ENCODE measurements at places on chromosomes 4 and X.
A peak's percentile ranks its signal among the peaks of the same experiment; 100 is the strongest.

DNA sequence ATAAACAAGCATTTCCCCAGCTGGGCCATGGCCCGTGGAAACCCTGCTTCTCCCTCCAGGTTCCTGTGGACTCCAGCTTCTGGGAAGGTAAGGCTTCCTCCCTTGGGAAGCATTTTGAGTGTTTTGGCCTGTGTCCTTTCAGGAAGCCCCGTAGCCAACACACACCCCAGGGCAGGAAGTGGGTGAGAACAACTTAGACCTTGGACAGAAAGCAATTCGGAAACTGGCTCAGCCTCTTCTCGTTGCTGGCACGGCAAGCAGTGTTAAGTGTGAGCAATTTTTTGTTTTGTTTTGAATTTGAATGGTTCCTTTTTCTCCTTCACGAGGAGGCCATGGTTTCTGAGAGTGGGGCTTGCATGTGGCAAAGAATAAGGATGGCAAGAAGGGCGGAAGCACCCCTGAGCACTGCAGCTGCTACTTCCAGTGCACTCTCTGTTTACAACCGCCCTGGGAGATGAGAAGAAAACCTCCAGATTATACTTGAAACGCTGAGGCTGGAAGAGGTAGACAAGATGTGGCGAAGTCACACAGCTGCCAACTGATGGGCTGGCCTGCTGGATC is 14.1 kb upstream of the CYTL1 start:
- peak; percentile 44 for DNase-seq

GRCh38 chr4:118948545-118949144 is 60.0 kb downstream of the SYNPO2 start:
- DNase-seq = no peak

DNA sequence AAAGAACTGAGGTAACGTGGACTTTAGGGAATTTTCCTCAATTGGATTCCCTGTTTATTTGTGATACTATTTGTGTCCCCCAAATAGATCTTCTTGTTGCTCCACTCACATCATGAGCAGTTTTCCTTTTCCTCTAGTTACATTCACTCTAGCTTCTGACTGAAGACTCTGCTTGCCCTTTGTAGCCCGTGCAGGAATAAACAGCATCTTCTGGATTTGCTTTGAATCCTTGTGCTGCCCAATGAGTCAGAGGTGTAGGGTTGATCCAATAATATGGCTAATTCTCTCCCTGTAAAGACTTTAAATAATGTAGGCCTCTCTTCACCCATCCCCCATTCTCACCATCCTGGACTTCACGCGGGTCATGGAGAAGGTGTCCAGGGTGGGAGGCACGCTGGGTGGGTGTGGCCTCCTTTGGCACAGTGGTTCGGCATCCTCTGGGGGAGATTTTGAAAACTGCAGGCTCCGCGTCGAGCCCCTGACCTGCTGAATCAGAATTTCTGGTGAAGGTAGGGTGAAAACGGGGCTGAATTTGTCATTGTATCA is 9.0 kb downstream of the HAND2 start:
- DNase-seq = no peak

- DNase-seq = no peak
Observed at GRCh38 chrX:103446665-103447302, 70.4 kb downstream of the BEX3 start.

- no peak for DNase-seq
Observed at GRCh38 chr4:24965627-24966026, 52.8 kb upstream of the CCDC149 start.

DNA sequence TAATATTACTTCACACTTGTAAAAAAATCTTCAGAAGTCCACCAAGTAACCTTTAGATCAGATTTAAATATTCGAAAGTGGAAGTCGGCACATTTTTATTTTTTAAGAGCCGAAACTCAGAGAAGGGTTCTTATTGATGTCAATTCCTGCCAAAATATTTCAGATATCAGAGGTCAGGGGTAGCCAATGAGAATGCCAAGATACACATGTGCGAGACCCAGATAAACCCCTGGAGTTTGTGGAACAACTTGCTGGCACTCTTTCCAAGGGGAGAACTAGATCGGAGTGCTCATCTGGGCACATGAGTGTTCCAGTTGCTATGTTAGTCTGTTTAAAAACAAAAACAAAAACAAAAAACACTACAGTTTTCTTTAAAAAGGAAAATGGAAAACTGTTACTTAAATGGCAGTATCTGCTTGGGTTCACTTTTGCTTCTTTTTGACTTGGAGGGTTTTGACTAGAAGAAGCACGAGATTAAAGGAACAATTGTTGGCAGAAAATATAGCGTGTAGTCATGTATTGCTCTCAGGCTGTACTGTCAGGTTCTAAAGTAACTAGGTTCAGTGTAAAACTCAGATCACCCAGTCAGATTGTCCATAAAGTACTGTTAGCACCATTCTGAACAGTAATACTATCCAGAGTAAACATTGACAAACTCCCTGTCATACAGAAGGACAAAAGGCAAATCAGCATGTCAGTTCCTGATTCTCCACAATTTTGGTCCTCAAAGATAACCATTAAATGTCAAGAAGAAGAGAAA is 188.0 kb upstream of the PACRGL start:
- no peak for DNase-seq

DNA sequence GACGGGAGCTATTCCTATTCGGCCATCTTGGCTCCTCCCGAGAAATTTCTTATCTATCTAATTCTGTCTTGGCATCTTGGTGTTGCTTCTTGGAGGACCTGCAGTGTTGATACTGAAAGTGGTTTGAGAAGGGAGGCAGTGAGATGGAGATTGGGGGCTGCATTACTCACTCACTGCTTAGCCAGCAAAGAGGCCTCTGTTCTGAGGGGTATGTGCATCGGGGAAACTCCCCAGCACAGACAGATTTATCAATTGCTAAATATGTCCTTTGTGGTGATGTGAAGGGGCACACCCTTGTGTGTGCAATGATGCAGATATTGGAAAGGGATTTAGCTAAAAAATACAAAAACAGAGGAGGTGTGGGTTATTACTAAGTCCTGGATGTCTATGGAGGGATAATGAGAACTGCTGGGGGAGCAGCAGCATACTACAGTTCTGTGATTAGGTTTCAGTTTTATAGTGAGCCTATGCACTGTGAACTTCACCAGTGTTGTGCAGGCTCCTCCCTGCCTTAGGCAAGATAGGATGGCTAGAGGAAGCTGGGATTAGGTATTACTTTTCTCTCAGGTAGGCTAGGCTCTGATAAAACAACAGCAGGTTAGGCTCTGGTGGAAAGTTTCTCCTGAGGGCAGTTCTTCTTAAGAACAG is 279.0 kb downstream of the HS3ST1 start:
- no peak for DNase-seq

DNA sequence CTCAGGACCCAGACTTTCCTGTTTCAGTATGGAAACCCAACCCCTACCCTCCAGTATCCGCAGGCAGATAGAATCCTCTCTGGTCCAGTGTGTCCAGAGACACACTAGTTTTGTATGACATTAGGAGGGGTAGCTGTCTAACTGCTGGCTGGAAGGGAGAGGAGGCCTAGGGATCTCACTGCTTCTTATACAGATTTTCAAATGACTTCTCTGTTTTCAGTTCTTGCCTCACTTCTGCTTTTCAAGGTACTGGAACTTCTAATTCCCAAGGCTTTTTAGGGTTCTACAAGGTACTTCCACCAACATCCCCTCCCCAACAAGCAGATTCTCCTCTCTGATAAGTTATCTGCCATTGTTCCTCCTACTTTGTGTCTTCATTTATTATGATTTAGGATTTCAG is 6.1 kb downstream of the SGCB start:
- DNase-seq = no peak

GRCh38 chrX:12843668-12844279 is 23.1 kb upstream of the TLR7 start:
- DNase-seq = no peak

GRCh38 chr4:185797018-185797417 is 15.0 kb downstream of the SORBS2 start:
- DNase-seq = no peak

DNA sequence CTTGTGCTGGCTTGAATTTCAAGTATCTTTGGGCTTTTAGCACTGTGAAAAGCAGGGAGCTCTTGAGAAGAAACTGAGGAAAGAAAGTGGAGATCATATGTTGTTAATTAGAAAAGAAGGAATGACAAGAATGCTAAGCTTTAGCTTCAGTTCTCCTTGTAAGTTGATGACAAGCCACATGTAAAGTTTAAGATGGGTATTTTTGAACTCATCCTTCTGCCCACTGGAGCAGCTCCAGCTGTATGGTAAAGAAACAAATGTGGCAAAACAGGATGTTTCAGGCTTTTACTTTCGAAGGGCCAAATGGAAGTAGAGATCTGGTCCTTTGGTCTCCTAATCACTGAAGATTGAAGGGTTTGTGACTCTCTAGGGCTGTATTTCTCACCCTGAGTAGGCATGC is 137.8 kb downstream of the GUCY2F start:
- no peak for DNase-seq

DNA sequence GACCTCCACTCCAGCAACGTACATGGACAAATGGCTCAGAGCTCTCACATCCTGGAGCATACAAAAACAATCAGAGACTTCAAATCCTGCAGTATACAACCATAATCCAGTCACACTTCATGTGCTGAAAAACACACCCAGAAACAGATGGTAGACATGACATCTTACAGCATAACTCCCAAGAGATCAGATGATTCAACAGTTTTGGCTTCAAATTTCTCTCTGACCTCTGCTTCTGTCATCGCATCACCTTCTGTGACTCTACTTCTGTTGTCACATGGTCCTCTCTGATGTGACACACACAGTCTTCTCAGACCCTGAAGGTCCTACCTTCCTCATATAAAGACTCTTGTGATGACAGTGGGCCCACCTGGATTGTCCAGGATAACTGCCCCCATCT is 18.5 kb downstream of the SUV39H1 start:
- no peak for DNase-seq

DNA sequence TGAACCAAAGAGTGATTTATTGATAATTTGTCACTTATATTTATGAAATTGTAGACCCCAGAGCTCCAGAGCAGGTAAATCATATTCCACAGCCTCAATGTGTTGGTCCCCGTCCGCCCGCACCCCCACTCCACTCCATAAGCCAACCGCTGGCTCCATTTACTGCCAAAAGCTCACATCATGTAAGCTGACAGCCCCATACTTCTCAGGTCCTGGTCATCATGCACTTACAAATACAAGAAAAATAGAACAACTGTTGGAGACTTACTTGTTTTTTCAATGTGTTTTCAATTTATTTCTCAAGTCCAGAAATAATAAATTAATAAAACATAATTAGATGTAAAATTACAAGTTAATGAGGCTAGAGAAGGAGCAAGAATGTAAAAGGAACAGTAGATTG is 235.7 kb upstream of the HAND2 start:
- no peak for DNase-seq

DNA sequence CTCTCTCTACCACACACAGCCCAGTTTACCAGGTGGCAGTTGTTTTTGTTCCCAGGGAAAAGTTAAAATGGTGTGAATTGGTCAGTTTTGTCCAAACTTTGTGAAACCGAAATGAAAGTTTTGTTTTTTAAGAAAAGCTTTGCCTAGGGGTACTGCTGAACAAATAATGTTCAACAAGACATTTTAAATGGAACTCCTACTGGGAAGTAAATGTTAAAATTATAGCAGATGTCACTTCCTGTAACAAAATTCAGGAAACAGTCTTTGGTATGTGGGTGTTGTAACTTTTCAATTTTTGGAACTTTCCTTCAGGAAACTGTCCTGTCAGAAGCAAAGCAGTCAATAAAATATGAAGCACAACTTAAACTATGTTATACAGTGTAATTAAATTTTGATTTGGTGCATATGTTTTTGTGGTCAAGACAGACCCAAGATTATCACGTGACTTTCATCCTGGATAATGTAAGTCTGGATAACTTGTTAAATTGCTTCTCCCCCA is 79.5 kb downstream of the AFF1 start:
- DNase-seq = peak; percentile 48

- DNase-seq = no peak
Observed at GRCh38 chr4:128718768-128719167, 90.7 kb upstream of the JADE1 start.

- DNase-seq = no peak
Observed at GRCh38 chrX:28205905-28206304, 224.7 kb upstream of the DCAF8L1 start.

DNA sequence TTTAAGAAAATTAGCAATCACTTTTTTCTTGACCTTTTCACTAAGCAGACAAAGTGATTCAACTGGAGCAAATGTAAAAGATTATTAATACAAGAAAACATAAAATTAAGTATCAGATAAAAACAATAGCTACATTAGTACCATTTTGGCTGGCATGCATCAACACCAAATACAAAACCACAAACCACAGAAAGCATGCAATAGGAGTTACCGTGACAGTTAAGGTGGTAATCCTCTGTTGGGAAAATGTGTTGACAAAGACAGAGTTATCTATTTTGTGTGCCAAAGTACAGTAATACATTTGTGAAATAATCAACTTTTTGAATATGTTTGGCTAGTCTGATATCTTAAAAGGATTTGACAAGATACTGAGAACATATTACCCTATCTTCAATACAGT is 89.8 kb upstream of the ETNPPL start:
- no peak for DNase-seq

- DNase-seq = no peak
Observed at GRCh38 chr4:103012060-103012459, 7.4 kb downstream of the SLC9B1 start.

GRCh38 chr4:100391086-100391485 is 126.7 kb downstream of the EMCN start:
- DNase-seq = no peak

DNA sequence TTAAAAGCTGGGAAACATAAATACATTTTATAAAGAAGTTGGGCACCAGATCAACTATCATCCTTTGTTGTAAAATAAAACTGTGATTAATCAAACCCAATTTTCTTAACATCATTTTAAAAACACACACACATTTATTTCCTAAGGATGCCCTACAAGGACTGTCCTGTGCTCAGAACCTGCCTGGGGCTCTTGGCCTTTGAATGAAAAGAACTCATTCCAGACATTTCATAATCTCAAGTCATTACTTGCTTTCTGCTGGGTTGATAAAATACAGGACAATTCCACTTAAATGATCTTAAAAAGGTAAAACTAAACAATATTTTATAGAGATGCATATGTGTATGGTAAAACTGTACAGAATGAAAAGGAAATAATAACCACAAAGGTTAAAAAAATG is 2.8 kb downstream of the SH3D19 start:
- DNase-seq = no peak

GRCh38 chrX:25013632-25014365 is 2.0 kb downstream of the ARX start:
- DNase-seq = no peak
